ENCODE measurements at places on chromosomes 1 and 21.
A peak's percentile ranks its signal among the peaks of the same experiment; 100 is the strongest.

GRCh38 chr1:170707117-170707516 lies 43.2 kb downstream of the PRRX1 start:
- DNase-seq: no peak

- DNase-seq: no peak
Observed at GRCh38 chr1:67582625-67583461, 102.2 kb upstream of the GADD45A start.

- DNase-seq: peak; percentile 85
Observed at GRCh38 chr1:23282957-23283356, 61.1 kb downstream of the HNRNPR start.

DNA sequence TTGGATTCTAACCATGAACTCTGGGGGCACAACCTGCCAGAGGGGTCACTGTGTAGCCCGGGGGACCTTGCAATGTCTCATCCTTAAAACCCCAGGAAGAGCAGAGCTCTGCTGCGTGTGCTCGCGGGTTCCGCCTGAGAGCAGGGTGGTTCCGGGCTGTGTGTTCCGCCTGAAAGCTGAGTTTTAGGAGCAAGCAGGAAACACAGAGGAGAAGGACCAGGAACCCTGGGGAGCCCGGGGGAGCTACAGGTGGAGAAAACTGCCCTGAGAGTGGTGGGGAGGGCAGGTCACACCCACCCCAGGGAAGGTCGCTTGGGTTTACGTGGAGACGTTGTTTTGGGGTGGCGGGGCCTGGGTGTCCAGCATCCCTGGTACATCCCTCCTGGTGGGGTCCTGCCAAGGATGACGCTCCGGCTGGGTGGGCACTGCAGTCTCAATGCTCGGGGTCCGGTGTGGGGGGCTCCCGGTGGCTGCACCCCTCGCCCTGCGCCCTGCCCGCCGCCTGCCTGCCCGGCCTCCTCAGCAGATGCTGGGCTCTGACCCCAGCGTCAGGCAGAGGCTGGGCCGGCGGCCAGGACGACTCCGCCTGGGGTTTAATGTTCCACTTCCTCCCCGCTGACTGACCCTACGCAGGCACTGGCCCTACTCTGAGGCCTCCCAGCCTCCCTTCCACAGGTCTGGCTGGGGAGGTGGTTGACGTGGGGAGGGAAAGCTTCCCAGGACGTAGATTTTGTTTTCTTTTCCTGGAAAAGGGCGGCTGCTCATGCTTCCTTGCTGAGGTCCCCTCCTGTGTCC lies 17.3 kb upstream of the C1orf159 start:
- no peak for DNase-seq

GRCh38 chr21:34791776-34792503 lies 123.1 kb downstream of the CLIC6 start:
- DNase-seq: no peak

DNA sequence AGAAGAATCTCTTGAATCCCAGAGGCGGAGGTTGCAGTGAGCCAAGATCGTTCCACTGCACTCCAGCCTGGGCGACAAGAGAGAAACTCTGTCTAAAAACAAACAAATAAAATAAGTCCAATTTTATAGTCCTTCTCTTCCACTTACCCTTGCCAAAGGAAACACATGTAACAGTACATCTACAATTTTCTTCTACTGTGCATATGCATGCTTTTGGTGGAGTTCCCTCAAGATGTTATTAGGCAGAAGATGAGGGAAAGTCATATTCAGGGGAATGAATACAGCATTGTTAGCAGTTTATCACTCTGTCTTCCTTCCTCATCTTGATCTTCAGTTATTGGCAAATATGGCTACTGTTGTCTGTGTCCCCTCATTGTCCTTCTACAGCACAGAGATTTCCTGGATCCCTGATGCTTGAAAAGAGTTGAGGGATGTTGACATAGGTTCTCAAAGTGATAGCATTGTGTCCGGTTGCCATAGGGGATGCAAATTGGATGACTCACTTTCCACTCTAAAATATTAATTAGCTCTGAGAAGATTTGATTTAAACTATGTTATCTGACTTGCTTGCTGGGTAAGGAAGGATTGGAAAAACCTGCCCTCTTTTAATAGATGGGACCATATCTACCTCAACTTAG lies 1173.6 kb downstream of the KCNT2 start:
- DNase-seq: no peak

DNA sequence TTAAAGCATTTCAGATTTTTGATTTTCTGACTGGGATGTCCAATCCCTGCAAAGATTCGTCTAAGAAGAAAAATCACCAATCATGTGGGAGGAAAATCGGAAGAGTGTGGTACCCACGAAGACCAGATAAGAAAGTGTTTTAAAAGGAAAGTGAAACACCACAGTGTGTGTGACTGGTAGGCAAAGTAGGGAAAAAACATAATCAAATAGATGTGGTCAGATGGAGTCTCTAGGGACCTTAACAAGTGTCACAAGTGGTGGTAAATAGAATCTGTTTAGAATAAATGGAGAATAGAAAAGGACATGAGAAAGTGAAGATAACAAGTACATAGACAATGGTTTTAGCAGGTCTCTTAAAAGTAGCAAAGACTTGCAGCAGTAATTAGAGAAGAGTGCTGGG lies 154.6 kb downstream of the SLC30A10 start:
- no peak for DNase-seq

DNA sequence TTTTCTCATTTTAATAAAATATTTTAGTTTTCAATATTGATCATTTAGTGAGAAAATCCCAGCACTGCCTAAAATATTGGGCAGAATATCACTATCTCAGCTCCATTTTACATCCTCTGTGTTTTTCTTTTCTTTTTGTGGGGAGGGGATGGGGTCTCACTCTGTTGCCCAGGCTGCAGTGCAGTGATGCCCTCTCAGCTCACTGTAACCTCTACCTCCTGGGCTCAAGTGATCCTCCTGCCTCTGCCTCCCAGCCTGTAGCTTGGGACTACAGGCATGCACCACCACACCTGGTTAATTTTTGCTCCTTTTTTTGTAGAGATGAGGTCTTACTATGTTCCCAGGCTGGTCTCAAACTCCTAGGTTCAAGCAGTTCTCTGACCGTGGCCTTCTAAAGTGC lies 76.1 kb downstream of the SLC25A24 start:
- no peak for DNase-seq

GRCh38 chr1:109883248-109883955 lies 27.2 kb upstream of the CSF1 start:
- DNase-seq: no peak

GRCh38 chr1:229832695-229833094 lies 206.6 kb downstream of the URB2 start:
- no peak for DNase-seq

DNA sequence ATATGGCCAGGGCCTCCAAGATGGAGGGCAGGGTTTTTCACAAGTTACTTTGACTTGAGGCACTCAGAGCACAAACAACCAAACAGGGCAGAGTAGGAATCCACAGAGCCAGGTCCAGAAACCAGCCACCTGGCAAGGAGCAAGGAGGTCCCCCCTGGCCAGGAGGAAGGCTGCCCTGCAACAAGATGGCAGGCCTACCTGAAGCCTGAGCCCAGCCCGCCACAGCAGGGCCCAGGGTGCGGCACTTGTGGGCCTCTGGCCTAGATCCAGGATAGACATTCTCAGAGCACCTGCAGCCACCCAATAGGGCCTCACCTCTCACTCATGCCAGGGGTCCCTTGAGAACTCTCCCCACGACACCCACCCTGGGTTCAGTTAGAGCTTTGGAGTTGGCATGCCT lies 11.5 kb downstream of the SH3BGRL3 start:
- no peak for DNase-seq

- DNase-seq: peak; percentile 66
Observed at GRCh38 chr1:32005522-32005921, 8.1 kb upstream of the KHDRBS1 start.

DNA sequence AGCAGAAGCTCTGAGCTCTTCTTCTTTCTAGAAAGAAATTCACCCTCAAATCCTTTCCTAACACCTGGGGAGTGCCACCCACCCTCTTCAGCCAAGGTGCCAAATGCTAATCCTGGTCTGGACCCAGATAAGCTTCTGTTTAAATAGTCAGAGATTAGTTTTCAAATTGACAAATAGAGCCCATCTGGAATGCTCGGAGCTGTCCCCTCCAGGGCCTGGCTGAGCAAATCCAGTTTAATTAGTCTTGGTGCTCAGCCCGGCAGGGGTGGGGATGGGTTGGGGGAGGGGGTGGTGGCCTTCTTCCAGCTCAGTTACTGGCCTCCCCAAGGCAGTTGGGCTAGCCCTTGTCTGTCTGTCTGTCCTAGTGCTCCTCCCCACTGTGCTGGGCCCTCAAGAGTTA lies 269.5 kb downstream of the GRIK3 start:
- DNase-seq: no peak

DNA sequence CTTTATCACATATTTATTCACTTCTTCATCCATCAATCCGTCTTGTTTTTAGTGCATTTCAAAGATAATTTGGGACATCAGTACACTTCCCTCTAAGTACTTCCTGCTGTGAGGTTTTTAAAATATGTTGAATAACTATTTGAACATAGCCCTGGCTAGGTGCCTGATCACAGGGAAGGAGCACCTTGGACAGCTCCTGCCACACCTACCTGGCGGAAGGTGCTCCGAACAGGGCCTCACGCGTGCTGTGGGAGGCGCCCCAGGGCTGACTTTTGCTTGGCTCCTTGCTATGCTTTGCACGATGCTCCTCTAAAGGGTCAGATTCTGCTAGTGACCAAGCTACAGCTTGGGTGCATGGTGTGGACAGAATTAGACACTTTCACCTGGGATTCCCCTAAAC lies 4.9 kb upstream of the ATXN7L2 start:
- DNase-seq: no peak

GRCh38 chr1:193348091-193348768 lies 161.8 kb upstream of the B3GALT2 start:
- DNase-seq: no peak

- DNase-seq: no peak
Observed at GRCh38 chr1:7046314-7046713, 261.1 kb downstream of the CAMTA1 start.

- no peak for DNase-seq
Observed at GRCh38 chr1:37892151-37893047, 33.0 kb upstream of the MTF1 start.

GRCh38 chr1:108881369-108881768 lies 4.6 kb downstream of the GPSM2 start:
- DNase-seq: peak; percentile 63

- DNase-seq: no peak
Observed at GRCh38 chr1:172288581-172288980, 131.9 kb upstream of the C1orf105 start.

DNA sequence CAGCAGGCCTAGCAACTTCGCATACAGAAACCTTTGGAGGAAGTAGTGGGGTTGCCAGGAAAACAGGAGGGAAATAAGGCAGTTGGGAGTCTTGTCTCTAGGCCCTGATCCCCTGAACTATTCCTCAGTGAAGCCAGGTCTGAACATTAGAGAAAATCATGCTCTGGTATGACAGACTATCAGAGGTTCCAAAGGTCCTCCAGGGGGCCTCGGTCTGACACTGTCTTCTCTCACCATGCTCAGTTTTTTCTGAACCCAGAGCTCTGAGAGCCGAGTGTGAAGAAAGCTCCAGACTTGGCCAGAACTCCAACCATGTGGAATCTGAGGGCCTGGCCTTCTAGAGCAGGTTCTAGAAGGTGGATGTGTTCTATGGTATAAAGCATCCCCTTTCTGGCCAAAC lies 4.0 kb downstream of the TOMM40L start:
- no peak for DNase-seq

DNA sequence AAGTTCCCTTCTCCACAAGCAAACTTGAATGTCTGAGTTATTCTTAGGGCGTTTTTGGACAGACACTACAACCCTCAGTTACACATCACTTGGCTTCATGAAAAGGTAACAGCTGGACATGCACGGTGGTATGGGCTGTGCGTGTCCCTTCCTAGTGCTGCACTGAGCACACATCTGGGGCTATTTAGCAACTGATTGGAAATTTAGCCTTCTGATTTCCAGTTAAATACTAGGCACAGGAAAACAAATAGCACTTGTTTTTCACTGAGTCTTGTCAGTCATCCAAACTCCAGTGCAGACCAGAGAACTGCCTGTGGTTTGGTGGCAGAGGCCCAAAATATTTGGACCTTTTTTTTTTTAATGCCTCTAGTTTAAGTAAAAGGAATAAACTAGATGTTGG lies 134.7 kb downstream of the TGFBR3 start:
- no peak for DNase-seq

DNA sequence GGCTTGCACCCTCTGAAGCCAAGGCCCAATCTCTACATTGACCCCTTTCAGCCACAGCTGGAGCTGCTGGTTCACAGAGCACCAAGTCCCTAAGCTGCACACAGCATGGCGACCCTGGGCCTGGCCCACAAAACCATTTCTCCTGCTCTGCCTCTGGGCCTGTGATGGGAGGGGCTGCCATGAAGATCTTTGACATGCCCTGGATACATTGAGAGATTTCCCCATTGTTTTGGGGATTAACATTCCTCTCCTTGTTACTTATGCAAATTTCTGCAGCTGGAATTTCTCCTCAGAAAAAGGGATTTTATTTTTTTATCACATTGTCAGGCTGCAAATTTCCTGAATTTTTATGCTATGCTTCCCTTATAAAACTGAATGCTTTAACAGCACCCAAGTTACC lies 235.8 kb downstream of the COL11A1 start:
- no peak for DNase-seq

- no peak for DNase-seq
Observed at GRCh38 chr1:218383051-218383450, 37.9 kb downstream of the TGFB2 start.

GRCh38 chr21:33022828-33023573 lies 2.7 kb upstream of the OLIG2 start:
- DNase-seq: no peak

DNA sequence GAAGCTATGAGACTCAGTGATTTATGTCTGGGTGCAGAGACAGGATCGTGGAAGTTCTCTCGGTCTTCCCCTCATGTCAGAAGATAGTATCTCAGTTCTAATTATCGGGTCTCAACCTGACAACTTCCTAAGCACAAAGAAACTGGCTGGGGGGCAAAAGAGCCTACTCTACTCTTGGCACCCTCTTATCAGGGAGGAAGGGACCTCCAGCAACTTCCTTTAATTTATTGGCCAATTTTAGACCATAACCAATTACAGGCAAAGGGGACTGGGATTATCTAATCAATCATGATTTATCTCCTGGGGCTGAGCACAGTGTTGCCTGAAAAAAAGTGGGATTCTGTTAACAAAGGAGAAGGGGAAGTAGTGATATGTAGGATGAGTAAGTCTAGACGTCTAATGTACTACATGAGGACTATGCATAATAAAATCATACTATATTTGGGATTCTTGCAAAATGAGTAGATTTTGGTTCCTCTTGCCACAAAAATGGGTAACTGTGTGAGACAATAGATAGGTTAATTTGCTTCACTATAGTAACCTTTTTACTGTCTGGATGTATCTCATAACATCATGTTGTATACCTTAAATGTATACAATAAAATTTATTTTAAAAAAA lies 98.8 kb downstream of the ZFYVE9 start:
- peak; percentile 8 for DNase-seq

- peak; percentile 27 for DNase-seq
Observed at GRCh38 chr1:225950905-225951497, 10.0 kb upstream of the LEFTY2 start.

- no peak for DNase-seq
Observed at GRCh38 chr1:224235813-224236493, 52.9 kb downstream of the DEGS1 start.

- no peak for DNase-seq
Observed at GRCh38 chr1:13759072-13759471, 59.1 kb downstream of the PRDM2 start.

- no peak for DNase-seq
Observed at GRCh38 chr1:89167590-89168230, 8.1 kb downstream of the GBP7 start.

GRCh38 chr1:17233675-17234320 lies 15.1 kb upstream of the PADI3 start:
- peak; percentile 63 for DNase-seq

All from CD14-positive monocyte (primary cell).